HFF-Myc (cell line): ENCODE measurements at places on chromosomes 12 and 14.

DNA sequence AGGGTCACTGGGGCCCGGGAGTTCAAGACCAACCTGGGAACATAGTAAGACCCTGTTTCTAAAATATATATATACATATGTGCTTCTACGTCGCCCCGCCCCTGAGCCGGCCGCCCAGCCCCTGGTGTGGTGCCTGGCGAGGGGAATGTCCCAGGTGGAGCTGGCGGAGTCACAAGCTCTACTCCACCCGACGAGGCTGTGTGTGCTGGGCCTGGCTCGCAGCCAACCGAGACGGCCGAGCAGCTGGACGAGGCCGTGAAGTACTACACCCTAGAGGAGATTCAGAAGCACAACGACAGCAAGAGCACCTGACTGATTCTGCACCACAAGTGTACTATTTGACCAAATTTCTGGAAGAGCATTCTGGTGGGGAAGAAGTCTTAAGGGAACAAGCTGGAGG lies 22.1 kb upstream of the ITPK1 start:
- DNase-seq: no peak

GRCh38 chr12:117002051-117002817 lies 91.5 kb downstream of the FBXW8 start:
- DNase-seq: no peak

DNA sequence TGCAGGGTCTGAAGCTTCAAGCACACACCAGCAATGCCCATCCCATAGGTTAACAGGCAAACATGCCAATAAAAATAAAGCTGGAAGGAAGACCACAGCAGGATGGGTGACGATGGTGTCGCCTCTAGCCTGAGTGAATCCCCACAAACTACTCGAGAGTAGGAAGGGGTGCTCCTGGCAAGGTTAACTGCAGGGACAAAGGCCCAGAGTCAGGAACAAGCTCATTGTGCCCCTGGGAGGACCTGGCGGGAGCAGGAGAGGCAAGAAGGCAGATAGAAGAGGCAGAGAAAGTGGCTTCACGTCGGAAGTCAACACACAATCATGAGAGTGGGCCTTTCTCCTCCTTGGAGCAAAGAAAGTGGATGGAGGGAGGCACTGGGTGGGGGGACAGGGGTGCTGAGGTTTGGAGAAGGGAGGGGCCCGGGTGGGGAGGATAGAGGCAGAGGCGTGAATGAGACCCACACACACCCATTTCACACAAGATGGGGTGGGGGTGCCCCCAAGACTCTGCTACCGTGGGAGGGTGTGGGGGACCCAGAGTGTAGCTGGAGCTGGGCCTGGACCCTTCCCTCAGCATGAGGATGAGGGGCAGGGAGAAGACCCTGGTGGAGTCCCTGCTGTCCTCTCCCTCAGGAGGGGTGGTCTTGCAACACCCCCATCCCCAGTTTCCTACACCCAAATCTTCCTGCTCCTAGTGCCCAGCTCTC lies 43.1 kb downstream of the DIO3 start:
- no peak for DNase-seq

- DNase-seq: no peak
Observed at GRCh38 chr14:37678916-37679315, 83.5 kb downstream of the TTC6 start.

DNA sequence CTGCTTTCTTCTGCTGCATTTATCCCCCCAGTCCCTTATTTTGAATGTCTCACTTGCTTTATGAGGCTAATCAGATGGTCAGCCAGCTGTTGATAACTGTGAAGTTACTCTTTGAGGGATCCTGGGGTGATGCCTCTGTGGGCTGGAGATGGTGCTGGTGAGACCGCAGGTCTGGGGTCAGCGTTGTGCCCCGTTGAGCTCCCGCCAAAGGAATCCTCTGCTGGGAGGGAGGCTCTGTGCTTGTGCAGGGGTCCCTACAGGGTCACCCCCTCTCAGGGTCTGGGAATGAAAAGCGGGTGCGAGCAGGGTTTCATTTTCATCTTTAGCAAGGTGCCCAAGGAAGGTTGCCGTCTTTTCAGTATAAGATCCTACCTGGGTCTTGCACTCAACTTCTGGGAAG lies 161.2 kb upstream of the RTL1 start:
- no peak for DNase-seq

GRCh38 chr12:22002430-22002829 lies 43.6 kb upstream of the CMAS start:
- DNase-seq: no peak

DNA sequence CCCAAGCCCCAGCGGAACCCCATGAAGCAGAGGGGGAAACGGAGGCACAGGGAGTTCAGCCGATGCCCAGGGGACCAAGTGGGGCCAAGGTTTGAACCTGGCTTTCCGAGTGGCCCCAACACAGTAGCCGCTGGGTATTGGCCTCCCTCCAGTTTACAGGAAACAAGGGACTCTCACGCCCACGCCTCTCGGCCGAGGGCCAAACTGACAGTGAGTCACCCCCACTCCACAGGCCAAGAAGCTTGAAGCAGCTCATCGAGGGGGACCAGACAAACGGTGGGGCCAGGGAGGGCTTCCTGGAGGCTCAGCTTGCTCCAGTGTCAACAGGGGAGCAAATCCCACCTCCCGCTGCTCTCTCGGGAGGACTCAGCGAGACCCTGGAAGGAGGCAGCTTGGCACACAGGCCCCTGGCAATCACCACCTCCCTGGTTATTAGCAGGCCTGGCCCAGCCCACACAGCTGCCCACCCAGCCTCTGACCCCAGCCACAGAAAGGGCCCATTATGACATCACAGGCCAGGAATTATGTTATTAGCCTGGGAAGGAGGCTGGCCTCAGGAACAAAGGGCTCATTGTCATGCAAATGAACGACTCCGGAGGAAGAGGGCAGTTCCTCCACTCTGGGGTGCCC lies 54.6 kb downstream of the NCOR2 start:
- DNase-seq: peak; percentile 91

DNA sequence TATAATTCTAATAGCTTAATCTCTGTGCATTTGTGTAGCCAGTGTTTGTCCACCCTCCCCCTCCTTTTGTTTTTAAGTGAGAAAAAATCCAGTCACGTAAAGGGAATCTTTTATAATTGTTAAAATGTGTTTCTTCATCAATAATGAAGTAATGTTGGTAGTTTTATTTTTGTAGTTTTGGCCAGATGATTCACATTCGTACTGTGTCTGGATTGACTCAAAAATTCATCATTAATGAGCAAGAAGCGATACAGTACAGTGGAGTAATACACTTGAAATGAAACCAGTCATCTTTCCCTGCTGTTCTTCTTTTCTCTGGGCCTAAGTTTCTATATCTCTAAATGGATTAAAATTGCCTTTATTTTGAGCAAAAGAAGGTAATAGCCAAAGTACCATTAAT lies 86.5 kb downstream of the SRGAP1 start:
- DNase-seq: no peak

GRCh38 chr12:102421802-102422583 lies 58.4 kb downstream of the IGF1 start:
- no peak for DNase-seq

DNA sequence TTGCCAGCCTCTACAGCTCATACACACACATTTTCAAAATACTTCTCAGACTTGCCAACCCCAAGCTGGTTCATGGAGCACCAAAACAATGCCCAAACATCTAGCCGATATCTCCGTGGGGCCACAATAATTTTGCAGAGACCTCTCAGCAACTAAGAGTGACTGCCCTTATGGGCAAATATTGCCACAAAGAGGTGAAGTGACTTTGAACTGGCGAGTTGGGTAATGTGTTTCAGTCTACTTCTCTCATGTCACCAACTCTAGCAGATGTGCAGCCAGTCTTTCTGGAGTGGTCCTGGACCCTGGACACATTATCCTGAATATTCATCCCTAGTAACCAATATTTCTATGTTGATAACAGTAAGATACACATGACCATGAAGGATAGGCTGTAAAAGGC lies 290.3 kb downstream of the EMP1 start:
- no peak for DNase-seq

DNA sequence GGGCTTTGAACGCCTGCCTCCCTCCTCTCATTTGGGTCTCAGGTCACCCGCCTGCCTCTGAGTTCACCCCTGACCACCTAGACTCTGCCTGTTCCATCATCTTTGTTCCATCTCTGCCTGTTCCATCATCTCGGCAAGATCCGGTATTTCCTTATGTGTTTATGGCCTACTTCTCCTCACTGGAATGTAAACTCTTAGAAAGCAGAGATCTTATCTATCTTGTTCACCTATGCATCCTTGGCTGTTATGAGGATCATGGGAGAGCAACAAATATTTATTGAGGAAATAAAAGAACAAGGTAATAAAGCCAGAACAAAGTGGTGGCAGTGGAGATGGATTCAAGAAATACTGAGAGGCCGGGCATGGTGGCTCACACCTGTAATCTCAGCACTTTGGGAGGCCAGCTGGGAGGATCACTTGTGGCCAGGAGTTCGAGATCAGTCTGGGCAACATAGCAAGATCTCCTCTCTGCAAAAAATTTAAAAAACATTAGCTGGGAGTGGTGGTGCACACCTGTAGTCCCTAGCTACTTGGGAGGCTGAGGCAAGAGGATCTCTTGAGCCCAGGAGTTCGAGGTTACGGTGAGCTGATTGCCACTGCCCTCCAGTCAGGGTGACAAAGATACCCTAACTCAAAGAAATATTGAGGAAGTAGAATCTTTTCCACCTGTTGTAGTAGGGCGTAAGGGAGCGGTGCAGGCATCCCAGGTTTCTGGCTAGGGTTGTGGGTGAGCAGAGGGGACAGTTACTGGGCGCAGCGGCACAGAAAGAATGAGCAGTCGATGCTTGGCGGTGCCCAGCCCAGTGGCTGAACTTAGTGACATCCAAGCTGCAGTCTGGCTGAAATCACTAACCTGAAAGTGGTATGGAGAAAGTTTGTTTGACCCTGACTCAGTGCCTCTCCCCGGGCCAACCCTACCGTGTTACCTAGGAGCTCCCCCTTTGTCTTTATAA lies 1.7 kb upstream of the KLC1 start:
- DNase-seq: no peak

GRCh38 chr14:53564870-53565269 lies 391.8 kb downstream of the BMP4 start:
- DNase-seq: no peak

- DNase-seq: no peak
Observed at GRCh38 chr12:26874501-26875296, 41.7 kb upstream of the ITPR2 start.

GRCh38 chr14:71532344-71532743 lies 399.9 kb upstream of the RGS6 start:
- DNase-seq: no peak

DNA sequence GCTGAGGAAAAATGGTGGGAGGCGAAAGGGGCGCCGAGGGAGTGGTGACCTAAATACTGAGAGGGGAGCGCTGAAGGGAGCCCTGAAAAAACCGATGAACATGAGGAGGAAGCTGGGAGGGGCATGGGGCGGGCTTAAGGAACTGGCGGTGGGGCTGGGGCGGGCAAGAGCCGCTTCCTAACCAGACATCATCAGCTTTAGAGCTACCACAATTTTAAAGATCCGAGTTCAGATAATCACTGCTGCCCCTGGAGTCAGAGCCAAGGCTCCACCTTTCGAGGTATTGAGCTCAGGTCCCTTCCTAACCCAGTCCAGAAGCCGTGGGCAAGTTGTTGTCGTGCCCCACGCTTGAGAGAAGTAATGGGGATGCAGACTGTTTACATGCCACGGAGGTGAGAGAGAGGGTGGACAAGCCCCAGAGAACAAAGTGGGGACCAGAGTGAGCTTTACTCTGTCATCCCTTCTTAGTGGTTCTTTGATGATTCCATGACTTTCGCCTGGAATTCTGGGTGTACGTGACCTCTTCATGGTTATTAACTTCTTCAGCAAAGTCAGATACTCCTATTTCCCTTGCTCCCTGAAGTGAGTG lies 393 bp downstream of the ORMDL2 start:
- no peak for DNase-seq

DNA sequence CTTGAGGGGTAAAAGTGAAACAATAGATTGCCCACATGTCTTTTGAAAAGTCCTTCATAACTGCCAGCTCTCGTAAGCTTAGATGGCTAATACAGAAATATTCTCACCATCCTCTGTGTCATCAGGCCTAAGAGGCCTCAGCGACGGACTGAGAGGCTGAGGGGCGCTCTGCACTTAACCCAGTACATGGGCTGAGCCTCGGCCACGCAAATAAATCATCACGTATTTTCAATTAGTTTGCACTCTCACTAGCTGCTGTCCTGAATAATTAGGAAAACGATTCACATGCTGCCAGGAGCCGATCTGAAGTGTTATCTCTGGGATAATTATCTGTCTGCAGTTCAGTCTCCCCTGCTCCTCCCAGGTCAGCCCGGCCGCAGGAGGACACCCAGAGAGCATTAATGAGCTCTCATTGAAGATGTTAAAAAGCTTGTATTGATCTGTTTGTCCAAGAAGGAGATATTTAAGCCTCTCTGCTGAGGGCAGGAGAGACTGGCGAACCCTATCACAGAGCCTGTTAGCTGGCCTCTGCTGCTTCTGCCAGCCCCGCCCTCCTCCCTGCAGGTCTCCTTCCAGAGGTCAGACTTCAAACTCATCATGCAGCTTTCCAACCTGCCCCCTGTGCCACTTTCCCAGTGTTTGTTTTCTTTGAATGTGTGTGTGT lies 1051.3 kb downstream of the VRK1 start:
- no peak for DNase-seq

GRCh38 chr12:123972457-123973401 lies at the start of the genes CCDC92 and ZNF664:
Gene CCDC92, minus strand, starts transcription at chr12:123972831. Its CDS starts 28,526 bp downstream, at chr12:123944305.
Gene ZNF664, plus strand, starts transcription at chr12:123973215. Its CDS starts 38,930 bp downstream, at chr12:124012145.
- DNase-seq: peak; percentile 56

GRCh38 chr12:89775063-89775985 lies 66.7 kb upstream of the ATP2B1 start:
- DNase-seq: peak; percentile 30

DNA sequence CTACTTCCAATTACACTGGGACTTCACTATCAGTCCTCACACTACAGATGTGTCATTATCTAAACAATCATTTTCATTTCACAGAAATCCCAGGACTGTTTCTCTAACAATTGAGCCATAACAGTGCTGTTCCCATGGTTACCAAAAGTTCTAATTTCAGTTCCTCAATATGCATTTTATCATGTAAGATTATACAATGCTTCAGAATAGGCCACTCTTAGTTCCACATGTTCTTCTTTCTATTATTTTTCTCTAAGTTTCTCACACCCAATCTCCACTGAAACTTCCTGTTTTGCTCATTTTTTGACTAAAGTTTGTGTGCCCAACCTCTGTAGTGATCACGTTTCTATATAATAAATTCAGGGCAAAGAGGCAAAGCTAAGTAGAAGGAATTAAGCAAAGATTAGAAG lies 185.8 kb downstream of the DUSP6 start:
- DNase-seq: no peak
